ENCODE measurements at places on chromosomes 13 and 19.

GRCh38 chr13:88979465-88980175 lies 1308.4 kb downstream of the SLITRK5 start:
- no peak for DNase-seq

DNA sequence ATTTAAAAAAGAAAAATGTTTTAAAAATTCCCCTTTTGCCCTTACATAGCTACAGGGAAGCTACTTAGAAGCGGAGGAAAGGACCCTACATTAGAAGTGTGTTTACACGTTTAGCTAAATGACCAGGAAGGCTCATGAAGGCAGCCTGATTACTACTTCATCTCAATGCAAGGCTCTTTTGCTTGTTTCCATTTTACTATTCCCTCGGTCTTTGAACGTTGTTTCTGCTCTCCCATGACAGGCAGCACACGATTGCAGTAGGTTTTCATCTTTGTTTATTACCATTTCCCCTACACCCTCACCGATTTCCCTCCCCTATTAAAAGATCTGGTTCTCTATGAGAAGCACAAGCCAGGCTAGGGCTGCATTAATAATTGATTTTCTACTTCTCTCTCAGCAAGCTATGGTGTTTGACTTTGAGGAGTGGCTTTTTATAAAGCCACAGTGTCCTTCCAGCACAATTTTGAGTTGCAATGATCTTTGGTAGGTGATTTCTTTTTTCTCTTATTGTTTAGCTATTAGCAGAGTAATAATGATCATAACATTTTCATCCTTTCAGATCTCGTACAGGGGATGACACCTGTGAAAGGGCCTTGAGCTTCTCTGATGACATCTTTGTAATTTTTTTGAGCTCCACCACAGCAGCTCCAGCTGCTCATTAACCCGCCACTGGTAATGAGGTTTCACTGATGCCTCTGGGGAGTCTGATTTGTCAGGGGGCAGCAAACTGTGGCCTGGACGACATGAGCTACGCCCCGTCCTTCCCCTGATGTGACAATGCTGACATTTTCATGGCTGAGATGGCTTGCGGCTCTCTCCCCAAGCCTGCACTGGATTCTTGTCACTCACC lies 670.3 kb downstream of the UQCRFS1 start:
- no peak for DNase-seq

DNA sequence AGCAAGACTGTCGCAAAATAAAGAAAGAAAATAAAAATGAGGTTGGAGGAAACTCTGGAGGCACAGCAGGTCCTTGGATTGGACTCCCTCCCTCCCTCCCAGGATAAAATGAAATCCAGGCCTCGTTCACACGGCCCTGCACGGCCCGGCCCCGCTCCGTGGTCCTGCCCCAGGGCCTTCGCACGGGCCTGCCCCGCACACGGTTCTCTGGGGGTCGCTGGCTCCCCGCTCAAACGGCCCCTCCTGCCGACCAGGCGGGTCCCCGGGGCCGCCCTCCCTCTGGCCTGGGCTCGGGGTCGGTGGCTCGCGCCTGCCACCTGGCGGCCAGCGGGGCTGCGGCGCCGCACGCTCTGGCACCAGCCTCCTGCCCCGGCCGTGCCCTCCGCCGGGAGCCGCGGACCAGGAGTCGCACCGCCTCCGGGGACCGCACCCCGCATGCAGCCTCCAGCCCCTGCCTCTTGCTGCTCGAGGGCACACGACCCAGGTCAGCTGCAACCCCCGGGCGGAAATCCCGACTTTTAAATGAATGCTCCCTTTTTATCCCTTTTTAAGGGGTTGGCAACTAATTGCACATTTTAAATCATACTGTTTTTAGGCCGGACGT lies 1.5 kb upstream of the WDR18 start:
- peak; percentile 67 for DNase-seq

DNA sequence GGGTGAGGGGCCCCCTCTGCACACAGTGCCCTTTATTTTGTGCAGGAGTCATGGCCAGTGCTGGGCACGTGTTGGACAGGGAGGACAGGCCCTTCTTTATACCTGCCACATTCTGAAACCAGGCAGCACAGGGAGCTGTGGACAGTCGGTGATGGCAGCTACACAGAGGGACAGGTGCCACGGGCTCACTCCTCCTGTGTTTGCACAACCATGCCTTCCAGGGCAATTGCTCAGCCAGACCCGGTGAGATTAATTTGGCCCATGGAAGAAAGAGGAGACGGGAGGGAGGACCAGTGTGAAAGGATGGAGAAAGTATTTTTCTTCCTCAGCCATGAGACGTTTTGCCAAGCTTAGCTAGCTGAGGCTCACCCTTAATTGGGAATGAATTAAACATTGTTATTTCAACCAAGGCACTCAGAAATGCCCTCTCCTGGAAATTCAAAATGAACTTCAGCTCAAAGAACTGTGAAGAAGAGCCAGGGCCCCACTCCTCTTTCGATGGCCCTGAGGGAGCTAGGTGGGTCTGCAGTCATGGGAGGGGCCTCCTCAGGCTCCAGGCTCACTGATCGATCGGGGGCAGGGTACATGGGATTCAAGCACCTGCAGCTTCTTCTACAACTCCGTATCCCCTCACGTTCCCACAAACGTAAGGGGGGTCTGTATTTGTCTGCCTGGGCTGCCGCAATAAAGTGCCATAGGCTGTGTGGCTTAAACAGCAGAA lies 41.2 kb downstream of the SHISA2 start:
- no peak for DNase-seq

- DNase-seq, result no peak
These were observed 45.4 kb upstream of the TFDP1 start for GRCh38 chr13:113539176-113539575.

DNA sequence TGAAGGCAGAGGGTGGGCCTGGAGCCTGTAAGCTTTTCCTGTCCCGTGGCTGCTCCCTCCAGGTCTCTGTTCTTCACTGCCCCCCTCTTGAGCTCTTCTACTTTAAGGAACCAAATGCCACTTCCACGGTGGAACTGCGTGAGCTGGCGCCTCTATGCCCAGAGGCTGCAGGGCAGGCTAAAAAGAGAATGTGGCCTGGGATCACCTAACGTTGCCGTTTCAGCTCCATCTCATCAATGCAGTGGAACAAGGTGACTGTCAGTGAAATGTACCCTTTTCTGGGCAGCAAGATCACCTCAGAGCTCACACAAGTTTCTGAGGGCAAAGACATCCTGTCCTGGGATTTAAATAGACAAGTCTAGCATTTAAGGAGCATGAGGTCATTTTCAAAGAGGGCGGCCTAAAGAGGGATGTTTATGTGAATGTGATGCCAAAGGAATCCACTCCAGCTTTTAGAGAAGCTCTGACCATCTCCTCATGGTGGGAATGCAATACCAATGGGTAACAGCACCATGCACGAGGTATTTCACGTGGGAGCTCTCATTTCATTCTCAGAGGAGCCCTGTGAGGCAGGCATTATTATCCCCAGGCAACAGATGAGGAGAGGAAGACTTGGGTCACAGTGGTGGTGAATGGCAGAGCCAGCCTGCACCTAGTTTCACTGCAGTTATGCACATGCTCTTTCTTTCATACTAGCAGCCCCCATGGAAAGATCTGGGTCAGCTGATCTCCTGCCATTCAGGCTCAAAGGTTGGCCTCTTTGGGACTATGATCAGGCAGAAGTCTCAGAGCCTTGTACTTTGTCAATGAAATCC lies 39.3 kb downstream of the RGCC start:
- no peak for DNase-seq

DNA sequence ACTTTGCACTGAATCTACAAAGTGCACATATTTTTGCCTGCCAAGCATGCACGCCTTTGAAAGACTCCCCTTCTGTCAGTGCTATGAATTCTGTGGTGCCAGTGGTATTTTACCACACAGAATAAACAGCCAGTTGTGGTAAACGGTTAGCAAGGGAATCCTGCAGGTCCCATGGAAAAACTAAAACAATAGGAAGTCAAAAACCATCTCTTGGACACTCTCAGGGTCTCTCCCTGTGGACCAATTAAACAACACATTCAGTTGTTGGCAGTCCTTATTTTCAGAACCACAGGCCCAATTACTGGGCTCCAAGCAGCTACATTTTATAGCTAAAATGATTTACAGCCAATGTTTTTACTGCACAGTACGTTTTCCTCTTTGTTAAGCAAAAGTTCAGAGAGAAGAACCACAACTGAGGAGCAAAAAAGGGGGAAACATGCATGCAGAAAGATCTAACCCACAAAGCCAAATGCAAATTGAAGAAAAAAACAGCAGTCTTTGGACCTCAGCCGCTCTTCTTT lies 116.9 kb downstream of the KCTD12 start:
- DNase-seq, result no peak

DNA sequence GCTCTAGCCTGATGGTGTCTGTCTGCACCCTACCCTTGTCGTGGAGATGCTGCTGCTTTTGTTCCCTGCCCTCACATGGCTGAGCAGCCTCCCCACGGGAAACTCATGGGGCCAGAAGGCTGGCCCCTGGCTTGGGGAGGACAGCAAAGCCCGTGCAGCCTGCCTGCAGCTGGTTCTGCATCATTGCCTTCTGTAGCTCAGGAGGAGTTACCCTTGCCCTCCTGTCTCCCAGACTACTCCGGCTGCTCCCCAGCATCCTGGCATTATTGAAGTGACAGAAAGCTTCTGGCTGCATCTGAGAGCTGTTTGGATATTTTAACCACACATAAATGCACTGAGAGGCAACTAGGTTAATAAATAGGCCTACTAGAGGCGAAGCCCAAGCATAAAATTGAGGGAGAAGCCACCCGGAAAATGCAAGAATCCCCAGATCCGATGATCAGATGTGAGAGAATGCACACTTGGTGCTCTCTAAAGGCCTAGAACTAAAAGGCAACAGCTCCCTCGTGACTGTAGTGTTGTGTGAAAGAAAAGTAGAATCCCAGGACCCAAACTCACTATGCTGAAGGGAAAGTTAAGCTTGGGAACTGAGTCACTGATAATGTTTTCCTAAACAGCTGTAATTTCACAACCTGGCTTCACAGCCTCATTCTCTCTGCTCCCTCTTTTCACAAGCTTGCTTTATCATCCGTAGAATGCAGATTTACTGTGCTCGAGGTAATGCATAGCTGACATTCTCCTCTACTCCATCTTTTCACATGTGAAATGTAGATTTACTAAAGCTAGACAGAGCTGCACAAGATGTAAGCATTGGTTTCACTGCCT lies 110.8 kb downstream of the TNFRSF19 start:
- DNase-seq, result no peak

Data from WERI-Rb-1 (cell line).